ENCODE measurements at places on chromosomes 13 and 19.
A peak's percentile ranks its signal among the peaks of the same experiment; 100 is the strongest.

- no peak for DNase-seq
Measured at GRCh38 chr19:11225172-11225571, 14.2 kb upstream of the ANGPTL8 start.

DNA sequence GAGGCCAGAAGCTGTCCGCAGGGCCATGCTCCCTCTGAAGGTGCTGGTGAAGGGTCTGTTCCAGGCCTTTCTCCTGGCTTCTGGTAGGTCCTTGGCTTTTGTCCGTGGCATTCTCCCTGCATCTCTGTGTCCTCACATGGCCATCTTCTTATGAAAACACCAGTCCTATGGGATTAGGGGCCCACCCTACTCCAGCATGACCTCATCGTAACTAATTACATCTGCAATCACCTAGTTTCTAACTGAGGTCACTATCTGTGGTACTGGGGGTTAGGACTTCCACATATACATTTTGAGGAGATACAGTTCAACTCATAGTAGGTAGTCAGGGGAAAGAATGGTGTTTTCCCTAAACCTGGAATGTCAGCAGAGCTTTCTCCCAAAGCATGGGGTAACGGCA is 3.1 kb downstream of the C13orf42 start:
- DNase-seq = no peak

DNA sequence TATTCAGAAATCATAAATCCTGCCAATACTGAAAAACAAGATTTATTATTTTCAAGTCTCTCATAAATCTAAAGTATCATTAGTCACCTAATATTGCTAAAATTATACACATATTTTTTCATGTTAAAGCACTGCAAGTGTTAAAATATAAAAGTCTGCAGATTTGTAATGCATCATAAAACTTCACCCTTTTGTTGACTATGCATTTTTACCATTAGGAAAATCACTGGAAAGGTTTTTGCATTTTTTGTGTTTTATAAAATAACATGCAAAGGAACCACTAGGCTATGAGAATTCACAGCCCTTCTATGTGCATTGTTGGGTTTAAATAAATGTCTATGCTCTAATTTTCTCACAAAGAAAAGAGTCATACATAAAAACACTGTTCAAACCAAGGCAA is 407.3 kb downstream of the DACH1 start:
- DNase-seq = no peak

- no peak for DNase-seq
Measured at GRCh38 chr19:21269813-21270212, 59.4 kb downstream of the ZNF708 start.

- DNase-seq = no peak
Measured at GRCh38 chr13:114259974-114260373, 21.4 kb upstream of the UPF3A start.

DNA sequence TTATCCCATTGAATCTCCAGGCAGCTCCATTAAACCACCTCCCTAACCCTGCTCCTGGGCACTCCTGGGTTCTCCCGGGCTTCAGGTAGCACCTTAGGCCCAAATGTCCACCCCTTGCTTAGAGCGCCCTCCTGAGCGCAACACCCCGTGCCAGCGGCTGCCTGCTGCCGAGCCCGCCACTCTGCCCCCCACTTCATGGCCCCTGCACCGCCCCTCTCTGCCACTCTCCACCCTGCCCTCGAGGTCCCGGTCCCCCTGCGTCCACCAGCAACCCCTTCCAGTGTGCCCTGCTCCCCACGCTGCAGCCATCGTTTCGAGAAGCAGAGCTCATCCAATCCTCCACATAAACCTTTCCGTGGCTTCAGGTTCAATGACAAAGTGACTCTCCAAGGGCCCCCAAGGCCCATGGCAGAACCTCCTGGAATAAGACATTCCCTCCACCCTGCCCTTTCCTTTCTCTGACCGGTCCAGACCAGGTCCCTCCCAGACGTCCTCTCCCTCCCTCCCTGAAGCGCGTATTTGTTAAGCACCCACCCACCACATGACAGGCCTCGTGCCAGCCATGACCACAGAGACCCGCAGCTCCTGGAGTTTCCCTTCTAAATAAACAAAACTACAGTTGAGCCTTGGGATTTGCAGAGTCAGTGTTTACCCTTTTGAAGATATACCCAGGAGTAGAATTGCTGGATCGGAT is 66.6 kb downstream of the ARHGEF18 start:
- DNase-seq = no peak

DNA sequence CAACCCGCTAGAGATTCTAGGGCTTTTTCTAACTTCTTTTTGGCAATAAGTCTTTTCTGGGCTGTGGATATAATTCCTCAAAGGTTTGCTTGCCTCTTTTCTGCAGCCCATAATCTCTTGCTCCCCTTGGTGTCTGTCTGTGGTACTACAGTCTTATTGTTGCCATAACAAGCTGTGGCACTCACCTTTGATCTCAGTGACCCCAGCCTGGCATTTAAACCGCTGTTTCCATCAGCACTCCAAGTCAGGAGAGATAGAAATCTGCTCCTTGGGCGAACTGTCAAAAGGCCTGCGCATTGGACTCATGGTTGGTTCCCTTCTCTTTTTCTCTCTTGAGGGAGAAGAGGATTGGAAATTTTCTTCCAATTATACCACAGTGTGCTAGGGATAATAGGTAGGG is 14.5 kb upstream of the MPHOSPH8 start:
- DNase-seq = peak; percentile 15

GRCh38 chr13:95516021-95516420 is 36.5 kb upstream of the CLDN10 start:
- DNase-seq = no peak

DNA sequence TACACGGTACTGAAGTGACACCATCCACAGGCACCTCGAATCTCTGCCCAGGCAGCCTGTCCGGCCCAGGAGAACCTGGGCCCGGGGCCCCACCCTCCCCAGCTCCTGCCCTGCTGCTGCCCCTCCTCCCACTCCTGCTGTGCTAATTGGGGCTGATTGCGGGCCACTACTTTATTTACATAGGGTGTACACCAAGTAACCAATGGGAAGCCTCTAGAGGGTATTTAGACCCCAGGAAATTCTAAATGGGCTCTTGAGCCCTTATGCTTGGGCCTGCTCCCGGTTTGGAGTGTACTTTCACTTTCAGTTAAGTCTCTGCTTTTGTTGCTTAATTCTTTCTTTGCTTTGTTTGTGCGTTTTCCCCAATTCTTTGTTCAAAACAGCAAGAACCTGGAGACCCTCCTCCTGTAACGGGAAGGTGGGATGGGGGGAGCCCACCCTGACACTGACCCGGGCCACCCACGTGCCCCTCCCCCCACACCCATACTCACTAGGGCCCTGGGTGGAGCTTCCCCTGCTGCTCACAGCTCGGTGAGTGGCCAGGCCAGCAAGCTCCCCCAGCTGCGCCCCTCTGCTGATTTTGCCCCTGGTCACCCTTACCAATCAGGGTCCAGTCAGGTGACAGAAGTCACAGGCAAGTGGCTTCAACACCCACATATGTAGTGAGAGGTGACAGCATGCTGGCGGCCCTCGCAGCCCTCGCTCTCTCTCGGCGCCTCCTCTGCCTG is 9.4 kb downstream of the SCGB2B2 start:
- DNase-seq = no peak

- no peak for DNase-seq
Measured at GRCh38 chr19:31154021-31154420, 195.2 kb downstream of the TSHZ3 start.

DNA sequence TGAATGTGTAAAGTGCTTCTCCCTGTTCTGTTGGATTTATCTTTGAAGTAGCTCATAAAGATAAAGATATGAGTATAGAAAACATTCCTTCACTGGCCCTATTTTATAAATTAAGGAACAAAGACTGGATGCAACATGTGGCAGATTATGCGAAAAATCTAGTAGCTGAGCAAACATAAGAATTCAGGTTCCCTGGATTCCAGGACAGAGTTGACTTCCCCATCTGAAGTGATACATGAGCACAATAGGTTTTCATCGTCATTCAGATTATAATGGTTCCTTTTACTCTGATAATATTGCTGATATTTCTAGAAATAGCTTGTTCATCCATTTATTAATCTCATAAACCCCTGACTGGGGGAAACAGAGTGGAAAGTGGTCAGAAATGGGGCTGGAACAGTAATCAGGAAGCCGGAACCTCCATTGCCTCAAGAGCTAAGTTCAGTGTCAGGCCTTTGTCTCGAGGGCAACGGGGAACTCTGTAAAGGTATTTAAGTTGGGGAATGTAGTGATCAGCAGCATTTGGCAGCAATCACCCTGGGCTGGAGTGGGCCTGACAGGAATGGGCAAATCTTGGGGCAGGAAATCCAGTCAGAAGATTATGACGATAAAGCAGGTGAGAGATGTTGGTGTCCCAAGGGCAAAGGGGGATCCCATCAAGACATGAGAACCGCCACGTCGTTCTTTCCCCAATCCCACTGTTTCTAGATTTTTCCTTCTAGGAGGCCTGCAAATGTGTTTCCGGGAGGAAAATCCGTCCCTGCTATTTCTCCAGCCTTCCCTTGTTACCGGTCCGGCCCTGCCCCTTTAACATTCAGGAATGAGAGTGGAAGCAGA is 232.5 kb upstream of the SERP2 start:
- no peak for DNase-seq

DNA sequence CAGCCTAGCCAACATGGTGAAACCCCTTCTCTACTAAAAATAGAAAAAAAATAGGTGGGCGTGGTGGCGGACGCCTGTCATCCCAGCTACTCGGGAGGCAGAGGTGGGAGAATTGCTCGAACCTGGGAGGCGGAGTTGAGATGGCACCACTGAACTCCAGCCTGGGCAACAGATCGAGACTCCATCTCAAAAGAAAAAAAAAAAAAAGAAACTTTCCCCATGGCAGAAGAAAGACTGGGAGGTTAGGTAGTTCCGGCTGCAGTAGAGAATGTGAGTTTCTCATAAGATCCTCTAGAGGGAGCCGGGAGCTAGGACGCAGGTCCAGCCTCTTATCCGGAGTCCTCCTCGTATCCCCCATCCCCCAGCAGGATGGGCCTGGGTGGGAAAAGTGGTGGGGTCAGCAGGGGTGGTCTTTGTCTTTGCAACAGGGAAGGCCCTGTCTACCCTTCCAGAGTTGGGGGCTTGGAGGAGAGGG is 13.2 kb upstream of the CREB3L3 start:
- peak; percentile 36 for DNase-seq

GRCh38 chr13:103873725-103874124 is 807.5 kb upstream of the SLC10A2 start:
- DNase-seq = no peak

- no peak for DNase-seq
Measured at GRCh38 chr19:17803264-17803896, 8.4 kb downstream of the B3GNT3 start.

- no peak for DNase-seq
Measured at GRCh38 chr13:99320693-99321481, 13.7 kb upstream of the GPR183 start.

- no peak for DNase-seq
Measured at GRCh38 chr19:12800923-12801465, 606 bp downstream of the PRDX2 start.

GRCh38 chr19:28386066-28386465 is 826.9 kb downstream of the UQCRFS1 start:
- no peak for DNase-seq

- DNase-seq = no peak
Measured at GRCh38 chr13:27487776-27488175, 37.4 kb upstream of the MTIF3 start.

- no peak for DNase-seq
Measured at GRCh38 chr19:2048104-2048958, 2.7 kb downstream of the MKNK2 start.

DNA sequence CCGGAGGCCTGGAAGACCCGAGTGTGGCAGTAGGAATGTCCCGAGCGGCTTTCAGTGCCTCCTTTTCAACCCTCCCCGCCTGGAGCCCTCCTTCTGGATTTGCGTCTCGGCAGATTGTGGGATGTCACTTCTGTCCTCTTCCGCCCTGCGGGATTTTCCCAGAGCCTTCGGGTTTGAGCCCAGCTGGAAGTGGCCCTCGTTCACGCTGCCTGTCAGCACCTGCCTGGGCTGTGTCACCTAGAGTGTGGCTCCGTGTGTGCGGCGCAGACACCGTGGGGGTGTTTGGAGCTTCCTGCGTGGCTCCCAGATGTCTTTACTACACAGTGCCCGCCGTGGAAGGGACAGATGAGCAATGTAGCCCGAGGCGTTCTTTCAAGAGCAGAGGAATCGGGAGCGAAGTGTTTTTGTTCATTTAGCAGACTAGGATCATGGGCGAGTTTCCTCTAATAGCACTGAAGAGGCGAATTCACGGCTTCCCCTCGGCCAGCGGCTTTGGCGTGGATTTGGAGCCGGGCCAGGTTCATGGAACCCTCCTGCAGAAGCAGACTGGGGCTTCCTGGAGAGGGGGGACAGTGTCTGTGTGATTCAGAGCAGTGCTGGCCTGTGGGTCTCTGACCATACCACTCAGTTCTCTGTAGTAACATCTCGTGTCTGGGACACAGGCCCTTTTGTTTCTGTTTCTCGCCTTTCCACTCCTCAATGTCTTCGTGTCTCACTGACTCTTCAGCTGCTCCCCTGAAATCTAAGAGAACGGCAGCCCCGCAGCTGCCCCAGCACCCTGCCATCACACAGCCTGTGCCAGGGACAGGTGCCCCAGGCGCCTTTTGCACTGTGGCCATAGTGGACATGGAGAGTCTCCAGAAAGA is 68.0 kb downstream of the KDM4B start:
- no peak for DNase-seq

- no peak for DNase-seq
Measured at GRCh38 chr19:49403404-49404187, 15.5 kb downstream of the KASH5 start.

DNA sequence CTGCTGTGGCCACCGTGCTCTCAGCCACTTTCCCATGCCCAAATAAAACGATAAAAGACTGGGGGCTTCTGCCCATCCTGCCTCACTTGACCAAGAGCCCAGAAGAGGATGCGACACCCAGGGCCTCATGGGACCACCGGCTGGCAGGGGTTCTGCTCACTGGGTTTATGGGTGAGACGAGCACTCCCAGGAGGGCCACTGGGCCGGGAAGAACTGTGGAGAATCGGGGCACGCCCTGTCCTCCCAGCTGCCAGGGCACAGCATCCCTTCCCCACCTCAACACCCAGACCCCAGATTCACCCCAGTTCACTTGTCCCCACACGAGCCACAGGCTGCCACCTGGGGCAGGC is 4.7 kb upstream of the F10 start:
- no peak for DNase-seq

DNA sequence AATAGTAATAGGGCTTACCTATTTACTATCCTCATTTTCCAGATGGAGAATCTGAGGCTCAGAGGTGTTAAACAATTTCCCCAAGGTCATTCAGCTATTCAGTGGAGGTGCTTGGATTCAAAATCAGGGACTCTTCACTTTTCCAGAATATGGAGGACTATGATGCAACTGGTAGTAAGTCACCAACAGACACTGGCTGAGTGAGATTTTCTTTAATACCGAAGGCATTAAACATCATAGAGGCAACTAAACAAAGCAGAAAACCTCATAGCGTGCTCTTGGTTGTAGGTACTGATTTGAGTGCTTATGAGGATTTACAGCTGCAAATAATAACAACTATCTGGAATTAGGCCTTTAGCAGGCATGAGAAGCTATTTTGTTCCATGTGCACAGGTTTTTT is 134.4 kb downstream of the DLEU7 start:
- no peak for DNase-seq

- DNase-seq = peak; percentile 49
Measured at GRCh38 chr19:1650650-1651567, 1.5 kb downstream of the TCF3 start.

- DNase-seq = no peak
Measured at GRCh38 chr13:85738696-85739320, 60.4 kb downstream of the SLITRK6 start.

GRCh38 chr19:6532244-6532999 is 1.6 kb downstream of the TNFSF9 start:
- no peak for DNase-seq

Measured in neural crest cell (in vitro differentiated cells).